T-cell (primary cell): ENCODE measurements at places on chromosomes 16 and 17. TPM values are rescaled to one million over a fixed set of nuclear protein-coding genes. Genes with fewer than 3 reads are reported as not detected.

The NACA2 gene
- total RNA-seq = not detected

The FBXW10 gene
- not detected for total RNA-seq

- H3K27ac ChIP-seq = no peak overlapping the region
- H3K4me3 ChIP-seq = no peak overlapping the region
- H3K27me3 ChIP-seq = peaks cover 28% of the 10 kb centered on the region
- DNase-seq = no peak
- H3K36me3 ChIP-seq = no peaks in the 10 kb centered on the region
Measured at GRCh38 chr16:85221771-85222154, 109.5 kb upstream of the CIBAR2 start.

- DNase-seq = no peak
- no peak overlapping the region for H3K27ac ChIP-seq
- H3K27me3 ChIP-seq = no peaks in the 10 kb centered on the region
- no peak overlapping the region for H3K4me3 ChIP-seq
- H3K36me3 ChIP-seq = no peaks in the 10 kb centered on the region
Measured at GRCh38 chr17:77354670-77355455, 214.1 kb downstream of the SEC14L1 start.

DNA sequence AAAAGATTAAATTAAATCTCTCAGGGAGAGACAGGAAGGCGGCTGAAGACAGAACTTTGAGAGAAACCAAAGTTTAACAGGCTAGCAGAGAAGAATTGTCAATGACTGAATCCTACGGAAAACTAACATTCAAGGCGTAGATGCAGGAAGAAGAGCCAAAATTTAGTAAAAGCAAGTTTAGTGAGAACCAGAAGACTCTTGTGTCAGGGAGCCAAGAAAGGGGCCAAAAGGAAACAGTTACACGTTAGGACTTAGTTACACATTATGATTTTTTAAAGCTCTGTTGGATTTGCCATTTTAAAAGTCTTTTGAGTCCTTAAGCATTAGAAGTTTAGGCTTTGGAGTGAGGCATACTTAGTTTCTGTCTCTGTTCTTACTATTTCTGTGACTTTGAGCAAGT is 164.6 kb downstream of the CHD9 start:
- no peaks in the 10 kb centered on the region for H3K27me3 ChIP-seq
- H3K27ac ChIP-seq = no peak overlapping the region
- no peaks in the 10 kb centered on the region for H3K4me1 ChIP-seq
- H3K4me3 ChIP-seq = no peak overlapping the region
- DNase-seq = no peak

DNA sequence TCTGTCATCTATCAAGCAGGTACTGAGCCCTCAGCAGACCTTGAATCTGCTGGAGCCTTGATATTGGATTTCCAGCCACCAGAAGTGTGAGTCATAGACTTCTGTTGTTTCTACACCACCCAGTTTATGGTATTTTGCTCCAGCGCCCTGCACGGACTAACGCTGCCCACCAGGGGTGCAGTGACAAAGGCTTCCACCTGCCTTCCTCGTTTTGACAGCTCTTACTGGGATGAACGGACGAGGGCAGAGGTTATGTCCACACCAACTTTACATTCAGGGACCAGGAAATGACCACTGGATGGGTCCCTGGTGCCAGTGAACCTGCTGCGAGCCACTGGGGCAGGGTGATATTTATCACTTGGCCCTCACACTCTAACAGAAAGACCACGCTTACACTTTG is 66.6 kb upstream of the CBX4 start:
- DNase-seq = no peak
- H3K27ac ChIP-seq = no peak overlapping the region

The UBALD1 gene
- total RNA-seq = 26.0 TPM

The SAT2 gene
- 53.2 TPM for total RNA-seq

GRCh38 chr17:35531160-35531559 is 6.3 kb downstream of the SLFN12L start:
- no peak for DNase-seq
- H3K27me3 ChIP-seq = no peaks in the 10 kb centered on the region
- peak overlapping the region; percentile 82 for H3K27ac ChIP-seq
- no peak overlapping the region for H3K4me3 ChIP-seq
- peaks cover 19% of the 10 kb centered on the region for H3K4me1 ChIP-seq

DNA sequence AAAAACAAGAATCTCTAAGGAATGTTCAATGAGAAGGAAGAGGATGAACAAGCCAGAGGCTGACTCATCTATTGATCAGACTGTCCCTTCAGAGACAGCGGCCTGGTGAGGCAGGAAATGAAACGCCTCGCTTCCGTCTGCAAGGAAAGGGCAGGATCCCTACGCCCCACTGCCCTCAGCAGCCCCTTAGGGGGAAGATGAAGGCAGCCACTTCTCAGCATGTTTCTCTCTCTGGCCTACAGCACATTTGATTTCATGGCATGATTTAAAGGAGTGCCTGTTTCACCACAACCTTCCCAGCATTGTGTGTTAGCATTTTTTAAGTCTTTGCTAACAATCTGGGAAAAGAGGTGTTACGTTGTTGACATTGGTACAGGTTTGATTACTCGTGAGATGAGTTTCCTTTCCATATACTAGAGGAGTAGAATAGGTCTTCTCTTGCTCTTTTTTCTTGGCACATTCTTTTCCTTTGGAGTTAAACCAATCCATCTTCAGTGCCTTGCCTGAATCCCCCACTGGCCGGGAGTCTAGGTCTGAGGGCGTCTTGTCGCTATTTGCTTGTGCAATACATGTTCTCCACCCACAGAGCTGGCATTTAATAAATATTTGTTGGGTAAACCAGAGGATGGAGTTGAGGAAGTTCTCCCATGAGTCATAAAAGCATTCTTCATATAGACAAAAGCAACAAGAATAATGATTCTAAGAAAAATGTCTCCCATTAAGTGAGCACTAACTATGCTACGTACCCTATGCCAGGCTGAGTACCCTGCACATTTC is 47.4 kb downstream of the RBFOX3 start:
- H3K4me1 ChIP-seq = peaks cover 3% of the 10 kb centered on the region
- H3K36me3 ChIP-seq = no peaks in the 10 kb centered on the region
- no peaks in the 10 kb centered on the region for H3K27me3 ChIP-seq
- no peak overlapping the region for H3K27ac ChIP-seq

The PDXDC1 gene
- total RNA-seq = 63.3 TPM

GRCh38 chr17:37650419-37651003 is 7.3 kb upstream of the DDX52 start:
- no peaks in the 10 kb centered on the region for H3K36me3 ChIP-seq
- H3K4me1 ChIP-seq = no peaks in the 10 kb centered on the region
- no peak for DNase-seq
- peaks cover 17% of the 10 kb centered on the region for H3K27me3 ChIP-seq

The RPRML gene
- not detected for total RNA-seq

The UBFD1 gene
- total RNA-seq = 46.8 TPM

DNA sequence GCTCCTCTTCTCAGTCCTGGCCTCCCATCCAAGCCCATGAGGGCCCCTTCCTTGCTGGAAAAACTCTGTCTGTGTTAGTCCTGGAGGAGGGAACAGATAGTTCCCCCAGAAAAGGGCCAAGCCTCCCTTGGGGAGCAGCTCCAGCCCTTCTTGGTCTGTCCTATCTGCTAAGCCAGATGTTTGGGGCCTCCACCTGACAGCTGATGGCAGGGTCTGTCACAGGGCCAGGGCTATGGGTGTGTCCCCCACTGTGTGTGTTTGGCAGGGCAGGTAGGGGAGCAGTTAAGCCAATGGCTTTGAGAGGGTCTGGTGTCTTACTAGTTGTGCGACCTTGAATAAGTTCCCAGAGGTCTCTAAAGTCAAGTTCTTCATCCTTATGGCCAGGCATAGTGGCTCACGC is 13.6 kb upstream of the SLC4A1 start:
- H3K27ac ChIP-seq = no peak overlapping the region
- H3K4me3 ChIP-seq = no peak overlapping the region
- peaks cover 27% of the 10 kb centered on the region for H3K27me3 ChIP-seq
- no peak for DNase-seq

GRCh38 chr17:6435968-6436367 is 1.0 kb upstream of the AIPL1 start:
- peaks cover 21% of the 10 kb centered on the region for H3K27me3 ChIP-seq
- H3K4me1 ChIP-seq = no peaks in the 10 kb centered on the region
- H3K36me3 ChIP-seq = no peaks in the 10 kb centered on the region
- peak; percentile 78 for DNase-seq

DNA sequence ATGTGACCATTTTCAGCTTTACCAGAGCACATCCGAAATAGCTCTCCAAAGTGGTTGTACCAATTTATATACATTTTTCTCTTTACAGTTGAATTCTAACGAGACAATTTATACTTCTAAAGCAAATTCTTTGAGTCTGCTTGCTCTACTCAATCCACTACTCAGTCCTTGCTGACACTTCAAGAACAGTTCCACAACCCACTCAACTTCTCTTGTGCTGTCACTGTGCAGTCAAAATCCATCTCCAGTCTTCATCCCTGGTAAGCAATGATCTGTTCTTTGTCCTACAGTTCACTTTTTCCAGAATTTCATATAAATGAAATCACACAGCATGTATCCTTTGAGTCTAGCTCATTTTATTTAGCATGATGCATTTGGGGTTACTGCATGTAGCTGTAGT is 30.6 kb downstream of the NETO2 start:
- no peak overlapping the region for H3K27ac ChIP-seq
- no peak overlapping the region for H3K4me3 ChIP-seq
- H3K36me3 ChIP-seq = no peaks in the 10 kb centered on the region
- DNase-seq = no peak
- no peaks in the 10 kb centered on the region for H3K27me3 ChIP-seq
- H3K4me1 ChIP-seq = no peaks in the 10 kb centered on the region

- DNase-seq = no peak
- no peak overlapping the region for H3K4me3 ChIP-seq
- H3K27ac ChIP-seq = no peak overlapping the region
- H3K4me1 ChIP-seq = no peaks in the 10 kb centered on the region
Measured at GRCh38 chr16:54152362-54153239, 134.0 kb downstream of the IRX3 start.

- H3K36me3 ChIP-seq = no peaks in the 10 kb centered on the region
- no peak overlapping the region for H3K4me3 ChIP-seq
- no peaks in the 10 kb centered on the region for H3K27me3 ChIP-seq
- no peak for DNase-seq
Measured at GRCh38 chr17:80605326-80606066, 60.9 kb downstream of the RPTOR start.

DNA sequence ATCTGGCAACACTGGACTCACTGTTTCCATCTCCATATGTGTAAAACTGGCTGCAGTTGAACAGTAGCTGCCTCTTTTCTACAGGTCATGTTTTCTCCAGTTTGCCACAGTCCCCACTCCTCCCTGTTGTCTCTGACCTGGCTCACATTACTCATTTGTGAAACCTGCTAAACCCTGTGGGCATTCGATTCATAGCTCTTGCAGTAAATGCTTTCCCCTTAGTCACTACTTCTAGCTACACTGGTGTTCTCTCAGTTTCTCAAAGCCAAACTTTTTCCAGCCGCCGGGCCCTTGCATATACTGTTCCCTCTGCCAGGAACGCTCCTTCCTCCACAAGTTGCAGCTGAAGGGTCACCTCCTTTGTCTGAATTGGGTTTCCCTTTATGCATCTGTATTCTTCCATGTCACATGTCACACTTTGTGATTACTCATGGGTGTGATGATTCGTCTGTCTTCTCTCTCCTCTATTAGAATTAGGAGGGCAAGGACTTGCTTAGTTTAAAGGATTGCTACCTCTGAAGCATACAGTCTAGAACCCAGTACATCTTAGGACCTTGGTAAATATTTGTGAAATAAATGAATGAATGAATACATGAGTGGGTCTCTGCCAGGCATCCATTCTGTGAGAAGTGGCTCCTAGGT is 15.0 kb upstream of the MT4 start:
- H3K4me3 ChIP-seq = no peak overlapping the region
- H3K36me3 ChIP-seq = no peaks in the 10 kb centered on the region
- no peak for DNase-seq

DNA sequence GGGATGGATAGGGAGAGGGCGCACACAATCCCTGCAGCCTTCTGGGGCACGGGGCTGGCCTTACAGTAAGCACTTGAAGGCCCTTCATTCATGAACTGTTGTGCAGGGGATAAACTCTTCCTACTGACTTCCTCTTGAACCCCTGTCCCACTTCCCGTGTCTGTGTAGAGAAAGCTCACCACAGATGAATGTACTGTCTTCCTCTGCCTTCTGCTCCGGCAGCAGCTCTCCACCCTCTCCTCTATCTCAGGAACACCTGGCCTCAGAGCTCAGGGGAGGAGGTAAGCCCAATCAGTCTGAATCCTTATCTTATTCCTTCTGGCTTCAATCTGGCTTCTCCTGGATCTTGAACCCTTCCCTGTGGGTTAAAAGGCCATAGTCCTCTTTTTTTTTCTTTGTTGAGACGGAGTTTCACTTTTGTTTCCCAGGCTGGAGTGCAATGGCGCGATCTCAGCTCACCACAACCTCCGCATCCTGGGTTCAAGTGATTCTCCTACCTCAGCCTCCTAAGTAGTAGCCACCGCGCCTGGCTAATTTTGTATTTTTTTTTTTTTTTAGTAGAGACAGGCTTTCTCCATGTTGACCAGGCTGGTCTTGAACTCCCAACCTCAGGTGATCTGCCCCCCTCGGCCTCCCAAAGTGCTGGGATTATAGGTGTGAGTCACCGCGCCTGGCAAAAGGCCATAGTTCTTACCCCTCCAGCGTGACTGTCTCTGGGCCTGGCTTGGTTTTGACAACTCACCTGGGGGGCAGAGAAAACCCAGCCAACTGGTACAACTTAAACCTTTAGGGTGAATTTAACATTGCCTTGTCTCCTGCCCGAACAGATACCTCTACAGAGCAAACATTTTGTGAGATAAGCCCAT is 7.2 kb upstream of the SLC52A1 start:
- H3K27ac ChIP-seq = peak overlapping the region; percentile 82
- no peaks in the 10 kb centered on the region for H3K36me3 ChIP-seq
- peaks cover 52% of the 10 kb centered on the region for H3K4me1 ChIP-seq
- H3K4me3 ChIP-seq = peak overlapping the region; percentile 33

The CNGB1 gene
- not detected for total RNA-seq

The HOXB6 gene
- not detected for total RNA-seq

GRCh38 chr16:86507173-86508027 is 2.9 kb upstream of the FOXF1 start:
- peaks cover 2% of the 10 kb centered on the region for H3K4me1 ChIP-seq
- H3K36me3 ChIP-seq = no peaks in the 10 kb centered on the region
- no peak for DNase-seq
- no peak overlapping the region for H3K4me3 ChIP-seq
- peaks cover 88% of the 10 kb centered on the region for H3K27me3 ChIP-seq

DNA sequence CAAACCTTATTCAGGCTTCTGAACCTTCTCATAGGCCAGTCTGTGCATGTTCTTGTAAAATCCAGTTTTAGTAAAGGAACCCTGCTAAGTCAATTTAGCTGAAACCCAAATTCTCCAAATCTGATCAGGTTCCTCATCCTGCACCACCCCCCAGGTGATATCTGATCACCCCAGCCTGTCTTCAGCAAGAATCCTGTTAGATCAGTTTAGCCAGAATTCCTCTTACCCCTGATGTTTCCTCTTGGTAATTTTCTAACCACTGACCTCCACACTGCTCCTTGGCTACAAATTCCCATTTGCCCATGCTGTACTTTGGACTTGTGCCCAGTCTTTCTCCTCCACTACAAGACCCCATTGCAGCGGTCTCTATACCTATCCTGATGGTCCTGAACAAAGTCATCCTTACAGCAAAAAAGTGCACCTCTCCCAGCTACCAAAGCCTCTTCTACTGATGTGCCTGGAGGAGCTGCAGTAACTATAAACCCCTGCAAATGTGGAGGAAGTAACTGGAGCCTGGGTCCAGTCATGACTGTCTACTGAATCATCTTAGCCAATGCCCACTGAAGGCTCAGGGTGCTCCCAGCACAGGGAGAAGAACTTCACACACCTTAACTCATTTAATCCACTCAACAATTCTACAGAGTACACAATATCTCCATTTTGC is 23.8 kb downstream of the TEX14 start:
- H3K27me3 ChIP-seq = peaks cover 11% of the 10 kb centered on the region
- no peak overlapping the region for H3K27ac ChIP-seq
